ENCODE measurements at places on chromosomes 4 and X.

DNA sequence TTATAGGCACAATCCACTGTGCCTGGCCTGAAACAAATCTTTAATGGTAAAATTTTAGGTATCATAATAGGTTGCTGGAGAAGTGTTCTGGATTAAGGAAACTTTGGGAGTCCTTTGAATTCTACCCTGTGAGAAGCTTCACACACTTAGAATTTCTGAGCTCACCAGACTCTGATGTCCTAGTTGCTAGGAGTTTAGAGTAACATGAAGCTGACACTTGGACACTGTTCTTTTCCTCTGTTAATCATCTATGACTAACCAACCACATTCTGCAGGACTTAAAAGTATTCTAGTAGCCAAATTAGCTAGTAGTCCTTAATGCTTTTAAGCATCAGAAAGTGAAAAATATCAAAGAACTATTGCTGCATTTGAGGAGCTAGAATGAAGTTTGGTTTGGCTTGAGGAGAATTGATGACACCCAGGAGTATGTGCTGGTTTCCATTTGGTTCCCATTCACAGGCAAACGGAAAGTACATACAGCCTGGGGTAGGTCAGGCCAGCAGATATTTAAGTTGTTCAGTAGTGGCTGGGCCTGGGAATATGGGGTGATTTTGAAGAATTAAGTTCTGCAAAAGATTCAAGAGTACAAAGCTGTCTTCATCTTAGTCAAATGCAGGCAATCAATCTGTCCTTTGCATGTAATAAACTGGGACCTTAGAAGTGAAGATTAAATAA is 38.8 kb upstream of the IGFBP7 start:
- DNase-seq = no peak

- DNase-seq = no peak
These were observed 314.2 kb upstream of the IGFBP7 start for GRCh38 chr4:57424232-57424897.

DNA sequence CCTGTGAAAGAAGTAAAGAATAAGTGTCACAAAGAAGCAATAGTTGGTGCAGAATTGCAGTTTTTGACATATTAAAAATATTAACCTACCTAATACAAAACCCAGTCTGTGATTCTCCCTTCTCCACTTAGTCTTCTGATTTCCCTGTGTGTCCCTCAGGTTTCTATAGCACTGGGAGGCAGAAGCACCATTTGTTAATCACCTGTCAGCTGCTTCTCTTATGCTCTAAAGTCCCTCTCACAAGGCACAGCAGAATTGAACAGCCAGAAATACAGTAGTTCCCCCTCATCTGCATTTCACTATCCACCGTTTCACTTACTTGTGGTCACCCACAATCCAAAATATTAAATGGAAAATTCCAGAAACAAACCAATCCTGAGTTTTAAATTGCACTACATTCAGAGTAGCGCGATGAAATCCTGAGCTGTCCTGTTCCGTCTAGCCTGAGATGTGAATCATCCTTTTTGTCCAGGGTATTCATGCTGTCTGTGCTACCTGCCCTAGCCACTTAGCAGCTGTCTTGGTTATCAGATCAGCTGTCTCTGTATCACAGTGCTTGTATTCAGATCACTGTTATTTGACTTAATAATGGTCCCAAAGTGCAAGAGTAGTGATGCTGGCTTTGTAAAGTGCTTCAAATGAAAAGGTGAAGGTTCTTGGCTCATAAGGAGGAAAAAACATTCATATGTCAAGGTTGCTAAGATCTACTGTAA is 984.1 kb upstream of the GRID2 start:
- DNase-seq = no peak

- DNase-seq = no peak
These were observed 12.8 kb upstream of the SLC2A9 start for GRCh38 chr4:10034136-10034535.

DNA sequence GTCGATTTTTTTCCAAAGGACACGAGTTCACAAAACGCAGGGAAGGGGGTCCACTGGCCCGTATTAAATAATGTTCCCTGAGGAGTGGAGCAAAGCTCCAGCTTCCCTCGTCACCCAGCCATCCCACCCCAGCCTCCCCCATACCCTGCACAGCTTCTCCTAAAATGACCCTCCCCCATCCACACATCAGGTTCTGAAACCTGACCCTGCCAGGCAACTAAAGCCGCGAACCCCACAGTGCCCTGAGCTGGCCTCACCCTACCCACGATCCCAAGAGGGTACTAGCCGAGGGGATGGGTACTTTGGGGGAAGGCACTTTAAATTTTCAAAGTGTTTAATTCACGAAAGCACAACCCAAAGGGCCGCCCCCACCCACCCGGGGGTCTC is 634 bp downstream of the APOO start:
- no peak for DNase-seq

DNA sequence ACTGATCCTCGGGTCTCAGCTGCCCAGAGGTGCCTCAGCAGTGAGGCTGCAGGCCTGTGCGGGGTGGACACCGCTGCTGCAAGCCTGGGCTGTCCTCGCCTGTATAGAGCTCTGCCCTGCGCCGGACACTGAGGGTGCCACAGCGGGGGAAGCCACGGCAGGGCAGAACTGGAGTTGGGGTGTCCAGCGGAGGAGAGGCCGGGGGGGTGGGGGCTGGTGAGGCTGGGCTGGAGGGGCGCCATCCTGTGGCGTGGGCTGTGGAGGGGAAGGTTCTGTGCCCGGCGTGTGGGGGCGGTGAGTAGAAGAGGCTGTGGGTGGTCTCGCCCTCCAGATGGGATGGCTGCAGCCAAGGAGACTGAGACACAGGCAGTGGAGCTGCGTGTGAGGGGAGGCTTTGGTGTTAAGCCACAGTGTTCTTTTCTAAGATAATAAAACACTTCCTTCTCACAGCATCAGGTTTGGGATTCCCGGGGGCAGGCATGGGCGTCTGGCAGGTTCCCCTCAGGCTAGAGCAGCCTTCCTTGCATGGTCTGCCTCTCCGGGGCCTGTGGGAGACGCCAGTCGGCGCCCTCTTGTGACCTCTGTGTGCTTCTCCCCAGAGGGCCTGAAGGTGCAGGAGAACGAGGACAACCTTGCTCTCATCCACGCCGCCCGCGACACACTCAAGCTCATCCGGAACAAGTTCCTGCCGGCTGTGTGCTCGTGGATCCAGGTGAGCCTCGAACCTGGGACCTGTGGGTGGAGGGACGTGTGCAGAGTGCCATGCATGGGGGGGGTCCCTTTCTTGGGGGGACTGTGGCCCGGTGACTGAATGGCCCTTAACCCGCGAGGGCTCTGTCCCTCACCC is 7.4 kb downstream of the UVSSA start:
- DNase-seq = no peak

DNA sequence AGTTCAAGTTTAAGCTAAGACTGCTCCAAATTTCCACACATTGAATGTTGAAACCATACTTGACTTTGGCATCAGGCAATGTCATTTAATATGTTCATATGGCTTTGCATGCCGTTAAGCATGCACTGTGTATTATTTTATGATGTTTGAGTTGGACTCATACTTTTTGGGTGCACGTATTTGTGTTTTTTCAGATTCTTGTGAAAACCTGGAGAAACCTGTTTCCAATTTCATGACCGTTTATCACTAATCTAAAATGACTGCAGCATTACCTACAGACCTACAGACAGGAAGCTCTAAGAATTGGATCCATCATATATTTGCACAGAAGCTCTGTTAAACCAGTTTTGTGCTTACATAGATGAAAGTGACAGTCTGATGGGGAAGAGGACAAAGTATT is 1093.0 kb upstream of the INTU start:
- DNase-seq = no peak

Data from T follicular helper cell (primary cell).